AG09309 (cell line): ENCODE measurements at places on chromosomes 3 and 15.

- DNase-seq, result no peak
These were observed 38.0 kb upstream of the XCR1 start for GRCh38 chr3:46065294-46065705.

DNA sequence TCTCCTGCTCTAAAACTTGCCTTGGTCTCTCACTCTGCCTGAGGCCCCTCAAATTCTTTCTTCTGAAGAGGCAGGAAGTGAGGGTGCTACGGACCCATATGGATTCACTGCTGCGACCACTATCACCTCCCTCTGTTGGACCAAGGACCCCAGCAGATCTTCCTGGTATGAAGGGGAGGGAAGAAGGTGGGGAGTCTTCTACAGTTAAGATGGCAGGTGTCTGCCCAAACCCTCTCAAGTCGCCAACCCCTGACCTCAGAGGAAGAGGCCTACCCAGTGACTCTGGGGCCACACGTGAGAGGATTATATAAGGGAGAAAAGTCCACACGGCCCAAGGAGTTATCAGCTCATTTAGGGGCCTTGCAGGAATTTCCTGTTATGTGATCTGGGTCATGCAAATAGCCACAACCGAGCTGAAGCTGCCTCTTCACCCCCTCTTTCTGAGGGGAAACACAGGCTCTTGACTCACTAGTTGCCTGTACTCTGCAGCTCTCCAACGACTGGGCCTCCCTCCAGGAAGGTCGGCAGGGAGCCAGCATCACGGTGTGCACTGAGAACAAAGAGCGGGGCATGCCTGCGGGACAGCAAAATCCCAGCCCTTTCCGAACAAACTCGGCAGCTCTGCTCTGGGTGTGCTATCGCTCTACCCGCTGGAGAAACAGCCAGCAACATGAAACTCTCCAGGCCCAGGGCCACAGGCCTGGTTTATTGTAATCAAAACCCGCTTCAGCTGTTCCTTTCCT, 116.0 kb downstream of the XXYLT1 start:
- DNase-seq, result peak; percentile 85

GRCh38 chr15:78308422-78309032, 9.1 kb upstream of the SKIC8 start:
- DNase-seq, result no peak

- no peak for DNase-seq
These were observed 59.2 kb downstream of the UACA start for GRCh38 chr15:70704166-70704565.

- no peak for DNase-seq
These were observed 134.9 kb downstream of the EPHB1 start for GRCh38 chr3:134929976-134930375.

DNA sequence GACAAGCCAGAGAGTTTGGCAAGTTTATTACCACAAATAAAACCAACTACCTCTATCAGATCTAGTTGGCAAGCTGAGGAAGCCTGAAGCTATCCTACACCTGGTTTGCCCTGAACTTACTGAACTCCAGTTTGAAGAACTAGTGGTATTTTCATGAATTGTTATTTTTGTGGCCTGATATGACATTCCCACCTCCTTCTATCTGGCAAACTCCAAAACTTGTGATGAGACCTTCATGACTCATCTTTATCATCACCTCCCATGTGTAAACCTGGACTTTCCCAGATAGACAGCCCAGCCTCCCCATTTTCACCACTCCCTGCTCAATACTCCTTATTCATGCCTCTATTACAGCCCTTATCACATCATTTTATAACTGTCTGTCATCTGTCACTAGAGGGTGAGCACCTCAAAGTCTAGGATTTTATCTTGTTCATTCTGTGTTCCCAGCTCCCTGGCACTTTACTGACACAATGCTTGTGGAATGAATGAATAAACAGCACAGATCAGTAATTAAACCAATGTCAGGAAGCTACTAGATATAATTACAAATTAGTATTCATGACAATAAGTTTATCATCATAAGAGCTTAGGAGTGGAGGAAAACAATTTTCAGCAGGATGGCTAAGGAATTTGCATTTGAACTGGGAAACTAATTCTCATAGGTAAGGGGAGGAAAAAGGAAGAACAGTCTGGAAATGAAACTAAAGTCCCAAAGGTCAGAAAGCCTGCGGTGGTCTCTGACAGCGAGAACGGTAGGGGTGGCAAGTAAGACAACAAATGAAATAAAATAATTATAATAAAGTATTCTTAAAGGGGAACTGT, 13.2 kb upstream of the TRANK1 start:
- DNase-seq, result no peak

GRCh38 chr3:170506556-170506955, 79.3 kb downstream of the SLC7A14 start:
- no peak for DNase-seq

GRCh38 chr3:42662813-42663535, 9.5 kb downstream of the ZBTB47 start:
- DNase-seq, result no peak

- no peak for DNase-seq
These were observed 60.6 kb upstream of the RPL35A start for GRCh38 chr3:197889204-197889930.

GRCh38 chr3:30356866-30357753, 249.3 kb upstream of the TGFBR2 start:
- no peak for DNase-seq

DNA sequence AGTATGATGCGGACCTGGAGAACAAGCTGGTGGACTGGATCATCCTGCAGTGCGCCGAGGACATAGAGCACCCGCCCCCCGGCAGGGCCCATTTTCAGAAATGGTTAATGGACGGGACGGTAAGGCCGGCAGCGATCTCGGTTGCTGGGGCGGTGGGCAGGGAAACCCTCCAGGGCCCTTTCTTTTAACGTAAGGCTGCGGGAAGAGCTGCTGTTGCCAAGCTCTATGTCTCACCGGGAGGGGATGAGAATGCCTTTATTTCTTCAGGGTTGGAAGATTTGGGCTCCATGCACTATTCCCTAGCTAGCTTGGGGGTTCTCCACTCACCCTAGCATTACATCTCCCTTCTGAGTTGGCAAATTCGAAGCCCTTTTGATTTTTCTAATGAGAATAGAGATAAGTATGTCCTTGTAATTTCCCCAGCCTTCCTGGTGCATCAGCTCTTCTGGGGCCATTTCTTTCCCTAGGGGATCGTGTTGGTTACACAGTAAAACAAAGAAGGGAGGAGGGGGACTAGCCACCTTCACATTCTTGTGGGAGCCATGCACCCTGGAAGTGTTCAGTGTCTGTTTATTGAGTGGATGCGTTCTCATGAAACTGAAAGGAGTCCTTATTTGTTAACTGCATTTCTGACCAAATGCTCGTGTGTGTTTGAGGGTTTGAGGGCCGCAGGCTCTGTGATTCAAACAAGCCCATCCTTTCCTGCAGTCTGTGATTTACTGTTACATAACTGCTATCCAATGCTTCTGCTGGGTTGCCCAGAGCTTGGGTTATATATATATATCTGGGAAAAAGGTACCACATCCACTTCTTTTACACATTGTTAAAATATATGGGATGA, 982 bp downstream of the TAGLN3 start:
- DNase-seq, result no peak

DNA sequence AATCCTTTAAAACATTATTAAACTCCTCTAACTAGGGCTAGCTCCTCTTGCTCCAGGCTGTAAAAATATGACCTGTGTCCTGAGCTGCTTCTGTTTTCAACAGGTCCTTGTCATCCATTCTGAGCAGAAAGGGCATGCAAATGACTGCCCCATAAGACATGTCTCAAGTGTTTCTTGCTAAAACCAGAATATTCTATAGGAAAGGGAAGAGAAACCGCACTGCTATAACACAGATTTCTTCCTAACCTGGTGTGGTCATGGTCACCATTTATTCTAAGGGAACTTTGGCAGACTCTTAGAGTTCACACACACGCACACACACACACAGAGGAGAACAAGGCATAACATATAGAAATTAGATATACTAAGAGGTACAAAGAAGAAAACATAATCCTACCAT, 34.2 kb upstream of the B3GNT5 start:
- no peak for DNase-seq
